Mammary epithelial cell (primary cell): ENCODE measurements at places on chromosomes 2 and 18.

DNA sequence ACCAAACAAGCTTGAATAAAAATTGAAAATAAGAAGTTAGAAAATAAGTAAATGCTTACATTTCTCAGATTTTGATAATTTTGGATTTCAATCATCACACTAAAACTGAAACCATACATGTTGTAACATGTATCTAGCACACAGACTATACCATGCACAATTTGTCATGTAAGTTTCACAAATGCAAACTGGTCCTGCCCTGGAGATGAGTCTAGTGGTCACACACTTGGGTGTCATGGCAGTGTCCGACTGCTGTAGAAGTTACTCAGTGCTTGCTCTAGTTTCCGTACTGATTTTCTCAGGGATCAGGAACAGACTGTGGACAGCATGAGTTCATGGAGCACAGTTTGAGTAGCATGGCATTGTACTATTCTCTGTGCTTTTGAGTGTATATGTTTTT is 182.9 kb upstream of the RMP24 start:
- no peak for DNase-seq

DNA sequence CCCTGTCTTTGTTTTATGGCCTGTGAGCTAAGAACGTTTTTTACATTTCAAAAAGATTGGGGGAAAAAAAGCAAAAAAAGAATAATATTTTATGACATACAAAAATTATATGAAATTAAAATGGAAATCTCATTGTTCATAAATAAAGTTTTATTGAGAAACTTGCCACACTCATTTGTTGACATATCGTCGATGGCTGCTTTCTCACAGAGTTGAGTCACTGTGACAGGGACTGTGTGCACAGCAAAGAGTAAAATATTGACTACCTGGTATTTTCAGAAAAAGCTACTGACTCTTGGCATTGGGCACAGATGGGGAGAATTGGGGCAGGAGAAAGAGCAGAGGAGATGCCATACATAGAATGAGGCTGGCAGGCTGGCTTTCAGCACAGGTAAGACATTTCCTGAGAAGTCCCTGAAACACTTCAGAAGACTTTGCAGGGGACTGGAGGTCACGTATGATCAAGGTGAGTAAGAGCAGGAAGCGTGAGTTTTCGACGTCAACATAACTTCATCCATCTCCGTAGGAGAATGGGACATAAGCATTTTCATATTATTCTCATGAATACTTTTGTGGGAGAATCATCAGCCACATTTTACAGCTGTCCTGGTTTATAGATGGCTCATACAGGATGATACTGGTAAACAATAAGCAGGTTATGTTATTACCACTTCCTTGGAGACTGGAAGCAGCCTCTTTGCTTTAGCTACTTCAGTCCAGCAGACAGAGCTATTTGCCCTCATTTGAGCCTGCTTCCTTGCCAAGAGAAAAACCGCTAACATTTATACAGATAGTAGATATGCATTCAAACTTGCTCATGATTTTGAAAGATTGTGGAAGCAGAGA is 32.5 kb upstream of the PUM2 start:
- DNase-seq = peak; percentile 92

DNA sequence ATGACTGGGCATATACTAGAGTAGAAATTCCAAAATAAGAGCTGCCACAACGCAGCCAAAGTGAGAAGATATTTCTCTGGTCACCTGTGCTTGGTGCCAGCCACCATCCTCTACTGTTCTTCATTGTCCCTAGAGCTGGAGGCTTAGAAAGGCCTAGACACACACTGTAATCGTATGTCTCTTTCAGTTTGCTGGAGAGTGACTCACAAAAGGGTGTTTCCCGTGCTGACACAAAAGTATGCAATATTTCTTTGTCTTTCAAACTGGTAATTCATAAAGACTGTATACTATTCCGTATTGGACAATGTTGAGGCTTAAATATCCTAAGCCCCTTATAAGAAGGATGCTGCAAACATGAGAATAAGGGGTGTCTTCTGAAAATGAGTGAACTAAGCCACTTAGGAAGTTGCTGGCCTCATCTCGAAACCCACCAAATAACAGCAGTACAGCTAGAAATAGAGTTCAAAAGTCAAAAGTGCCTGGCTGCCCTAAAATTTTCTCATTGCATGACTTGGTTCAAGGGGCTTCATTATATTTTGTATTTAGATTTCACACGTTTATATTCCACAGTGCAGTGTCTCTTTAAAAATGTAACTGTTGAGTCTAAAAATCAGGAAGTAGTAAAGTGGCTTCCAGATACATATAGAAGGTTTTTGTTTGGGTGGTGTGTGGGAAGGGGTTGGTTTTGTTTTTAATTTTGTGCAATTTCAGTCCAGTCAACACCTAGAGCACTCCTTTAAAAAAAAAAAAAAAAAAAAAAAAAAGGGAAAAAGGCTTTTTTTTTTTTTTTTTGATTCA is 601.1 kb downstream of the ARHGAP15 start:
- peak; percentile 65 for DNase-seq

DNA sequence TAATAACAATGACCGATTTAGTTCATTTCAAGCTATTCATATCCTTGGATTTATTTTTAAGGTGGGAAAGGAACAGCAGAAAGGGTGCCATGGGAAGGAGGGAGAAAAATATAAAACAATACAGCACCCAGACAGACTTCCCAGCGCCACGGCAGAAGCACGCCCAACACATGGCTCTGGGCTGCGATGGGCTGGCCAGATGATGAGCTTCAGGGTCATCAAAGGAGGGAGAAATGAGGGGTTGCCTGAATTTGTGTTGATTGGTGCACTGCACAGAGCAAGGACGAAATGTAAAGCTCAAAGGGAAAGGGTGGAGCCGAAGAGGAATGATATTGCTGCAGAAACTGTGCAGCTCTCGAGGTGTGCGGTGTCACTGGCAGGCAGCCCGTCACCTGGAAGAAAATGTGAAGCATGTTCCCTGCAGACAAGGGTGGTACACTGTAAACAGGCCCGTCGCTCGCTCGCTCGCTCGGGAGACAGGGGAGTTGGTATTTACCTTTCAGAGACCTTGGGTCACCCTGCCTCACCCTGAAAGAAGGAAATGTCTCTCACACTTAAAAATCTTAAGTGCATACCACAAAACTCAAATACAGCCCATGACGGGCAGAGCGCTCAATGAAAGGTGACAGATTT is 195.5 kb upstream of the CTAGE1 start:
- DNase-seq = no peak

DNA sequence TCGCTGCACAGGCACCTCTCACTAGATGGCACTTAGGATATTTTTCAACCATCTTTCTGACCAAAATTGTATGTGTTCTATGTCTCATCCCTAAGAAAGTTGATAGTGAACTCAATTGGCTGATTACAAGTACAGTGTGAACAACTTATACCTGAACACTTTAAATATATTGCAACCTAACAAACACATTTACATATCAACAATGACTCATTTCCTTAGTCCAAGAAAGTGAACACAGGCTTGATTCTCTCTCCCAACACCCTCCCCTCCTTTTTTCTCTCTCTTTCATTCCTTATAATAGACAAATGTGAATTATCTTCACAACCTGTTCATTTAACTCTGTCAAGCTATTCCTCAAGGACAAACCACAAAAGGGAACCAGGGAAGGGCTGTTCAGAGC is 192.0 kb downstream of the SLC8A1 start:
- no peak for DNase-seq

GRCh38 chr2:647003-647560 is 30.1 kb downstream of the TMEM18 start:
- DNase-seq = no peak

DNA sequence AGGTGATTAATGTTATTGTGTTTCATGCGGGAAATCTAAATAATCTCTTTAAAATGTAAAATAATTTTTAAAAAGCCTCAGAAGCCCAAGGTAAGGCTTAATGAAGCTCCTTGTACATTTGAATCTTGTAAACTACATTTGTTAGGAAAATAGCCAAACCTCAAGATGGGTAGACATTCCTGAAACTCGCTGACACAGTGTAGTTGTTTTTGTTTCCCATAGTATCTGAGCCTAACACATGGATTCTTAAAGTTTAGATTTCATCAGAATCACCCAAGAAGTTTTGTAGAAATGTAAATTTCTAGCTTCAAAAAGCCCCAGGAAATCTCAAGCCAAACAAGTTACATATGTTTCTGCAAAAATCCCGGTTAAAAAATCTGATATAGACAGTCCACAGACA is 1221.1 kb upstream of the ACVR2A start:
- no peak for DNase-seq
